ENCODE measurements at places on chromosomes 3 and 15. TPM values are rescaled to one million over a fixed set of nuclear protein-coding genes. Genes with fewer than 3 reads are reported as not detected.

DNA sequence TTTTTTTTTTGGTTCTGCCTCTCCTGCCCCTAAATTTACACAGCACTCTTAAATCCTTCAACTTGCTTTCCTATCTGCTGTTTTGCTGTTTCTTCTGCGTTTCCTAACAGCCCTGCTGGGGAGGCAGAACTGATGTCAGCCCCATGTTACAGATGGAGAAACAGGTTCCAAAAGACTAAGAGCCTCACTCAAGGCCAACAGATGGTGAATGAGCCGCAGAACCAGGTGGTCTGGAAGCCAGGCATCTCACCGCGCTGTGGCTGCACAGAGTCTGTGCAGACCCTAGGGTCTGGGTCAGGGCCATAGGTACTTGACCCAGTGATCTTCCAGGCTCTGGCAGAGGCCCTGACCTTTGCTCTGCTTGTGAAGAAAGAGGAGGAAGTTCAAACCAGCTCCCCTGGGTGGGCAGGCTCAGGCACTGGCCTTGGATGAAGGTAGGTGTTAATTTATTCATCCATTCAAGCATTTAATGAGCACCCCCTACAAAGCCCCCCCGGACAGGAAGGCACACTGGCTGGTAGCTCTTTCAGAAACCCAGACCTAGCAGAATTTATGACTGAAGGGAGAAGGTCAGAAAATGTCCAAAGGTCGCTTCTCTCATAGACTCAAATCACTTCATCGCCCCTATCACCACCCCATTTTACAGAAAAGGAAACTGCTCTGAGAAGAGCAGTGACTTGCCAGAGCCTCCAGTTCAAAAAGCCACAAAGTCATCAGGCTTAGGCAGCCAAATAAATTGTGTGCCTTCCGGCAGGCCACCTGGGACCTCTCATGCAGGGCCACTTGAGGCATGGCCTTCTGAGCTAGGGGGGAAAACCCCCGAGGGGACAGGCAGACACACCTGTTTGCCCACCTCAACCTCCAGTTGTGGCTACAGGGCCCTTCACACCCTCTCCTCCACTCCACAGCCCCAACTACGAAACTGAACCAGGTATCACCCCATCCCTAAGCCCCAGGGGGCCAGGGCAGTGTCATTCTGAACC, 2.7 kb downstream of the CHDH start:
- H3K27me3 ChIP-seq, result peaks cover 4% of the 10 kb centered on the region
- H3K4me3 ChIP-seq, result no peak overlapping the region
- DNase-seq, result no peak
- H3K4me1 ChIP-seq, result peaks cover 11% of the 10 kb centered on the region
- H3K27ac ChIP-seq, result no peak overlapping the region

DNA sequence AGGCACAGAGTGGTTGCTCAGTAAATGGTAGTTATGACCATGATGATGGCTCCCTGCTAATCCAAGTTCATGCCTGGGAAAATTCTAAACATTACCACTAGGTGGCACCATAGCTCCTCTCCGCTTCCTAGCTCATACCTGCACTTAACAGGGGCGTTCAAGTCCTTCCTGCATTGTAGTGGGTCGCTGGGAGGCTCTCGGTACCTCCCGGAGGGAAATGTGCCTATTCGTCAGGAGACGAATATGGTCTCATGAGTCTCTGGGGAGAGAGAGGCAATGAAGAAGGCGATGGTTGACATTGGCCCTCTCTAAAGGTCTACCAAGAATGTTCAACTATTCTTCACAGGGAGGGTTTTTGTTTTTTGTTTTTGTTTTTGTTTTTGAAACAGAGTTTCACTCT, 10.9 kb downstream of the MESP1 start:
- DNase-seq, result peak; percentile 74
- no peak overlapping the region for H3K4me3 ChIP-seq
- H3K27me3 ChIP-seq, result peaks cover 2% of the 10 kb centered on the region
- peaks cover 3% of the 10 kb centered on the region for H3K4me1 ChIP-seq
- H3K27ac ChIP-seq, result no peak overlapping the region

DNA sequence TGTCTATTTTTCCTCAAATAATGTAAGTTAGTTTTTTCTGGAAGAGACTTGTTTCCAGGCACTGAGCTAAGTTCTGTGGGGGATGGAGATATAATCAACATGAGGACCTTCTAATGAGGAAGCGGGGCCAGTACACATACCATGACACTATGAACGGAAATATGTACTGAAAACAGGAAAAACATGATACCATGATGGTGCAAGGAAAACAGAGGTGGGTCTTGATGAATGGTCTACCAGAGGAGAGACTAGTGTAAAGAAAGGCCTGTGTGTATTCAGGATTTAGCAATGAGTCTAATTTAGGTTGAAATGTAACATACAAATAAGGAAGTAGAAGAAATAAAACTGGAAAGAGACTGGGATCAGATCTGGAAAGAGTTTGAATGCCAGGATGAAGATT, 38.9 kb upstream of the TPRG1 start:
- no peaks in the 10 kb centered on the region for H3K36me3 ChIP-seq
- DNase-seq, result no peak
- H3K27me3 ChIP-seq, result no peaks in the 10 kb centered on the region
- no peak overlapping the region for H3K4me3 ChIP-seq
- peak overlapping the region; percentile 70 for H3K27ac ChIP-seq

GRCh38 chr3:45332493-45332892, 55.9 kb upstream of the LARS2 start:
- H3K27me3 ChIP-seq, result no peaks in the 10 kb centered on the region
- no peak overlapping the region for H3K4me3 ChIP-seq
- no peaks in the 10 kb centered on the region for H3K4me1 ChIP-seq
- H3K36me3 ChIP-seq, result no peaks in the 10 kb centered on the region

The LMAN1L gene
- total RNA-seq, result not detected

- peaks cover 11% of the 10 kb centered on the region for H3K4me1 ChIP-seq
- no peaks in the 10 kb centered on the region for H3K36me3 ChIP-seq
- no peak overlapping the region for H3K4me3 ChIP-seq
- no peaks in the 10 kb centered on the region for H3K27me3 ChIP-seq
Measured at GRCh38 chr3:109683746-109684145, 346.4 kb upstream of the DPPA4 start.

DNA sequence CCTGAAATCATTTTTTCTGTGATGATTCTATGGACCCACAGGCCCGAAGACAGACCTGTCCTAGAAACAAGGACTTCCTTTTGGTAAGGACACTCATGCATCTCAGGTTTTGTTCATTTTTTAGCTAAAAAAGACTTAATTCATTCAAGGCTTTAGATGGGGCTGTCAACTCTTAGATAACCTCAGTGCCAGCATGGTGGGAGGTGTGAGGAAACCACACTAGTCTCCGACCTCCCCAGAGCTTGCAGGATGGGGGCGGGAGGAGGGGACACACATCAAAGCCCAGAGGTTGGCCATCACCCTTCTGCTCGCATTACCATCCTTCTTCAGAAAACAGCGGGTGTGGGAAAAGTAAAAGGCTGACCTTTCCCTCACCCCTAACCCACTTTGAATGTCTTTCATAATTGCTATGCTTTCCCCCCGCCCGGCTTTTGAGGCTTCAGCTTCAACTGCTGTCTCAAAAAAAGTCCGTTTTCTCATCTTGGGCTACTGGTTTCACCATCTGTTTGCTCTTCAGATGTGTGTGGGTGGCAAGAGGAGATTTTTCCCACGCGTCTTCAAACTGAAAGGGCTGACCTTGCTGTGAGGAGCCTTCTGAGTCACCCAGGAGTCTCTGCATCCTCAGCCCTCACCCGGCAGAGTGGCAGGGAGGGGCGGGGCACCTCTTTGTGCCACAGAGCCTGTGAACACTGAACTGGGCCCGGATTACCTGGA, 27.6 kb upstream of the CXCR6 start:
- peak; percentile 52 for DNase-seq
- no peak overlapping the region for H3K4me3 ChIP-seq
- H3K27ac ChIP-seq, result no peak overlapping the region
- H3K36me3 ChIP-seq, result peaks cover 19% of the 10 kb centered on the region

The PCOLCE2 gene
- total RNA-seq, result 23.0 TPM

GRCh38 chr3:111585217-111585616, 9.9 kb downstream of the ZBED2 start:
- H3K4me3 ChIP-seq, result no peak overlapping the region
- no peak for DNase-seq
- H3K36me3 ChIP-seq, result no peaks in the 10 kb centered on the region
- H3K27ac ChIP-seq, result no peak overlapping the region

DNA sequence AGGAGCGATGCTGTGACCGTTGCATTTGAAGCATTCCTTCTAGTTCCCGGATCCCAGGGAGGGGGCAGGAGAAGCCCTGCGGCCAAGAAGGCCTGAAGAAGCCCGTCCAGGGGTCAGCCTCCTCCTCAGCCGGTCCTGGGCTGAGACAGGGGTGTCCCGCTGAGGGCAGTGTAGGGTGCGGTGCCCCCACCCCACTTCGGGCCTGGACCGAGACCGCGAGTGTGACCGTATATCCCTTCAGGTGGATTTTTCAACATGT, 2.8 kb downstream of the OCA2 start:
- peaks cover 35% of the 10 kb centered on the region for H3K4me1 ChIP-seq
- H3K36me3 ChIP-seq, result no peaks in the 10 kb centered on the region
- H3K27me3 ChIP-seq, result peaks cover 39% of the 10 kb centered on the region
- peak overlapping the region; percentile 51 for H3K4me3 ChIP-seq
- no peak for DNase-seq

DNA sequence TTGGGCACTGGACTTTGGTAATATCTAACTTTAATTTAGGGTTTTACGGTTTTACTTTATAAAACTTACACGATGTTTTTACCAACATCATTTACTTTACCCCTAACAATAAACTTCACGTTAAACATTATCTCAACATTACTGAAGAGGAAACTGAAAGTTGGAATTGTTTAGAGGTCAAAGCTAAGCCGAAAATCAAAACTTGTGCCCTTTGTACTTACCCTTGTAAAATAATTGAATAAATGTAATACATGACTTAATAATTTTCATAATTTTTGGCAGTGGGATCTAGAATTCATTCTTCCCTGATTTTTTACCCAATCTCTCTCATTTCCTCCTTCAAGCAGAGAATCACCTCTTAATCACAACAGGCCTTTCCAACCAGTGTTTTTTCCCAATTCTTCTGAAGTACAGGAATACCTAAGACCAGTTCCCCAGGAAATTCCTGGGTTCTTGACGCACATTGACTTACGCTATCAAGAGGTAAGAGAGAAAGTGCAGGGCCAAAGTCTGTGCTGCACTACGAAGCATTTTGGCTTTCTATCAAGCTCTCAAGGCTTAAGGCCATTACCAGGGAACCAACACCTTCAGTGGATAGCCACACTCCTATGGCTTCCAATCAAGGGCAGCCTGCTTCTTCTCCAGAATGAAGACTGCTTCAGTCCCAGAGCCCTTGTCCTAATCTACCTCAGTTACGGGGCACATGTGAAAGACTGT, 11.9 kb upstream of the SEMA6D start:
- no peaks in the 10 kb centered on the region for H3K36me3 ChIP-seq
- DNase-seq, result no peak
- H3K27ac ChIP-seq, result no peak overlapping the region
- no peaks in the 10 kb centered on the region for H3K4me1 ChIP-seq
- H3K27me3 ChIP-seq, result no peaks in the 10 kb centered on the region
- H3K4me3 ChIP-seq, result no peak overlapping the region

DNA sequence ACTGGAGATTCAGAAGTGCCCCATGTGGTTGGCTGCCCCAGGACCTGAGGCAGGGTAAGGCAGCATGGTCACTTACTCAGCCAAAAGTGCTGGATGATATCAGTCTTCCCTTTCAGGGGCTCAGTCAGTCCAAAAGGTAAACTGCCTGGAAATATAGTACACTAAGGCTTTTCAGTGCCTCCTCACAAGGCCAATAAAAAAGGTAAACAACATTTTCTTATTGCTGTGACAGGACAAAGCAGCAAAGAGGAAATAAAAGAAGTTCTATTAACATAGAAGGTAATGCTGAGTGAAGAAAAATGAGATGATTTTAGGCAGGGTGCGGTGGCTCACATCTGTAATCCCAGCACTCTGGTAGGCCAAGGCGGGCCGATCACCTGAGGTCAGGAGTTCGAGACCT, 66.5 kb upstream of the CDAN1 start:
- DNase-seq, result no peak
- no peaks in the 10 kb centered on the region for H3K4me1 ChIP-seq
- H3K27me3 ChIP-seq, result no peaks in the 10 kb centered on the region

DNA sequence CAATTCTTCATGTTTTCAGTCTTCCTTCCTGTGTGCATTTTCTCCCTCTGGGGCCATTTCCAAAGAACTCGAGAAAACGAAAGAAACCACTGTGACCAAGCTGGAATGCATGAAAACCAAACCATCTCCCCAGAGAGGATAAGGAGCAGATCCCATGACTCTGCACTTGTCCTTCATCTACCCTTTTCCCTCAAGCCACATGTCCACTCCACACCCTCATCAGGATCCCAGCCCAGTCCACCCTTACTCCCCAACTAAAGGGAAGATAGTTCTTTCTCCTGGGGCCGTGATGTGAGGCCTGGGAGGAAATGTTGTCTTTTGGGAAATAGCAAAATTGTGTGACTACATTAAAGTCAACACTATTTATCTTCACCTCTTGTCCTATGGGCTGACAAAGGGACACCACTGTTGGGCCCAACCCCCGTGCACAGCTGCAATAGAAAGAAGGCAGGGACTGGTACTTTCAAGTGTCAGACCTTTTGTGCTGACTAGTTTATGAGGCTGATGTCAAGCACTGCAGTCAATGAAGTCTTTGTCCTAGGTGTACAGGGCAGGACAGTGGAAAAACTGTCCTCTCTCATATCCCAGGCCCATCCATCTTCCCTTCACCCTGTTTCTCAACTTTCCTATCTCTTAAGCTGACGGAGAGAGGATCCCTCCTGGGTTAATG, 487.1 kb upstream of the NR2F2 start:
- no peaks in the 10 kb centered on the region for H3K27me3 ChIP-seq
- no peak overlapping the region for H3K4me3 ChIP-seq
- no peak overlapping the region for H3K27ac ChIP-seq
- H3K36me3 ChIP-seq, result no peaks in the 10 kb centered on the region

DNA sequence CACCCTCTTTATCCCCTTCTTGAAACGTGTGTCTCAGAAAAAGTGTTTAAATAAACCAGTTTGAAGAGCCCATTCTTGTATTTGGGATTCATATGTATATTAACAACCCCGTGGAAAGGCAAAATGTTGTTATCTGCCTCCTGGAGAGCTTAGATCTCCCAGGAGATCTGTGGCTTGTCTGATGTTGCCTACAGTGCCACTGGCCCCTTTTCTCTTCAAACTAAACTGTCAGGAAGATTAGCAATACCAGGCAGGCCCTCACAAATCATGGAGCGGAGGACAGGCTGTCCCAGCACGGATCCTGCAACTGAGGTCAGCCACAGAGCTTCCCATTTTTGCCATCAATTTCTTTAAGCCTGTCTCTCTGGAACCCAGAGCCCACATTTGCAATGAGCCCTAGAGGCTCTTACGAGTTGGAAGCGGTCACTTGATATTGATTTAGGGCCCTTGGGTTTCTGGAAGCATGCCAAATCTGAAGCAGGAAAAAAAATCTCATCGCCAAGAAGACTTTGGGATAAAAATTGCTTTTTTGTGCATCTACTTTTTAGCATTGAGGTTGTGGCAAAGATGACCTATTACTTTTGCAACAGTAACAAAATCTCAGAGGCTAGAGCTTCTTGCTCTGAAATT, 234.1 kb downstream of the OPA1 start:
- H3K4me1 ChIP-seq, result no peaks in the 10 kb centered on the region
- no peak overlapping the region for H3K27ac ChIP-seq
- no peaks in the 10 kb centered on the region for H3K27me3 ChIP-seq

GRCh38 chr3:5768281-5768945, 580.9 kb downstream of the EDEM1 start:
- DNase-seq, result no peak
- no peaks in the 10 kb centered on the region for H3K27me3 ChIP-seq
- no peaks in the 10 kb centered on the region for H3K4me1 ChIP-seq
- no peak overlapping the region for H3K4me3 ChIP-seq
- H3K27ac ChIP-seq, result no peak overlapping the region

Measured in sigmoid colon (tissue), 7 donors.